T-helper 1 cell treated with Interleukin-12 subunit alpha and Interleukin-12 subunit beta and Interleukin-4 antibody, amounts not matched to agents 30 ng/mL and 1 ng/mL, for 36 hours (primary cell): ENCODE measurements at places on chromosomes 5 and 9. TPM values are rescaled to one million over a fixed set of nuclear protein-coding genes. Genes with fewer than 3 reads are reported as not detected.

The GCNT4 gene
- 2.2 and 2.4 TPM in 2 replicates for total RNA-seq

The MVB12B gene
- total RNA-seq, result 7.7 and 9.1 TPM in 2 replicates

The PCDHGA12 gene
- total RNA-seq, result 0.12 and 0.20 TPM in 2 replicates

The NAIP gene
- 12.0 and 12.9 TPM in 2 replicates for total RNA-seq

The CNTRL gene
- 78.6 and 89.2 TPM in 2 replicates for total RNA-seq
